Muscle of leg (tissue), 16 donors: ENCODE measurements at places on chromosomes 5 and 9. TPM values are rescaled to one million over a fixed set of nuclear protein-coding genes. Genes with fewer than 3 reads are reported as not detected.

The BTF3 gene
- 522 TPM for total RNA-seq

The IL5 gene
- not detected for total RNA-seq

The LCN15 gene
- total RNA-seq, result not detected

The ADRB2 gene
- 1.4 TPM for total RNA-seq
